ENCODE measurements at places on chromosomes 1 and 21. TPM values are rescaled to one million over a fixed set of nuclear protein-coding genes. Genes with fewer than 3 reads are reported as not detected.

- ATAC-seq: no peak
Observed at GRCh38 chr1:65921446-65921845, 128.8 kb downstream of the PDE4B start.

DNA sequence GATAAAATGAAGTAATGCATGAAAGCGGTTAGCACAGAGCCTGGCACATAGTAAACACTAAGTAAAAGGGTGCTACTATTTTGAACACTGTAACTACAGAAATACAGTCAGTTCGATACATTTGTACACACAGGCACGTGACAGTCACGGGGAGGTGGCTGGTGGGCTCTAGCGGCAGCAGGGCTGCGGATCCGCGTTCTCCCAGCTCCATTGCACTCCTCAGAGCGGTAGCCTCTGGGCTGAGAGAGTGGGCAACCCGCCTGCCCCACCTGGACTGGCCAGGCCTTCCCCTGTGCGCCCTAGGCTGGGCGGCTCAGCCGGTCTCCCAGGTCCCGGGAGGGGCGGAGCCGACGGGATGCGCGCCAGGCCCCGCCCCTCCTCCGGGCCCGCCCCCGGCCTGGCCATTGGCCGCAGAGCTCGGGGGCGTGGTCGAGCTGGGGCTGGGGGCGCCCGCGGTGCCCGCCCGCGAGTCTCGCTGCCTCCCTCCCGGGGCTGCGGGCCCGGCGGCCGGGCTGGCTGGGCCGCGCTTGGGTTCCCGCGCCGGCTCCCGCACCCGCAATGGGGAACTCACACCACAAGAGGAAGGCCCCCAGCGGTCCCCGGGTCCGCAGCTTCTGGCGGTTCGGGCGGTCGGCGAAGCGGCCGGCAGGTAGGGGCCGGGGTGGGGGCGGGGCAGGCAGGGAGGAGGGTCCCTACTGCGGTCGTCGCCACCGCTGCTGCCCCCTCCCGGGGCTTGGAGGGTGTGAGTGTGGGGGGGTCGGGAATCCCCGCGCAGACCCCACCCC lies 51.2 kb upstream of the SYNC start:
- ATAC-seq: peak; percentile 88

- no peak for ATAC-seq
Observed at GRCh38 chr1:204945565-204945977, 74.9 kb downstream of the NFASC start.

GRCh38 chr1:179808503-179808902 lies 65.4 kb downstream of the FAM163A start:
- no peak for ATAC-seq

DNA sequence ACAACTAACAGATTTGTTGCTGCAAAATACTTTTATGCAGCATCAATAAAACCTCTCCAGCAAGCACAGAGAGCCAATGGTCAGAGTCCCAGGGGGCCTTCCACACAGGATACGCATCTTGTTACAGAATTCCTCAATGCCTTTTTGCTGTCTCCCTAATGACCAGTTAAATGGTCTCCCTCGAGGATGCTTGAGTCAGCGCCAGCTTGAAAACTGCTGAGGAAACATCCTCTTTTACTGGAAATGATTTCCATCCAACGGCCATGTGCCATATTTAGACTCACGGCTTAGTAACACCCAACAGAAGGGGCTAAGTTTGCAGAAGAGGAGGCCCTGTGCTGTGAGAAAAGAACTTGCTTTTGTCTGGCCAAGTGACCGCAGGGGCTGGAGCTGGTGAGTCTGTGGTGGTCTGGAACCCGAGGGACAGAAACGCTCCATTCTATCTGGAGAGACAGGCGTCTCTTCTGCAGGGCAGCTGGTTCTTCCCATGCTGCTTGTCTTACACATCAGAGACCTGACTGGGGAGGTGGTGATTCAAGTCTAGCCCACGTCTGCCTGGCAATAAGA lies 496.4 kb downstream of the SETD4 start:
- ATAC-seq: no peak

- ATAC-seq: no peak
Observed at GRCh38 chr1:194103516-194104246, 917.3 kb upstream of the B3GALT2 start.

GRCh38 chr1:231442735-231443134 lies 20.6 kb upstream of the EGLN1 start:
- peak; percentile 48 for ATAC-seq

- no peak for ATAC-seq
Observed at GRCh38 chr1:89938171-89939055, 56.5 kb upstream of the ZNF326 start.

DNA sequence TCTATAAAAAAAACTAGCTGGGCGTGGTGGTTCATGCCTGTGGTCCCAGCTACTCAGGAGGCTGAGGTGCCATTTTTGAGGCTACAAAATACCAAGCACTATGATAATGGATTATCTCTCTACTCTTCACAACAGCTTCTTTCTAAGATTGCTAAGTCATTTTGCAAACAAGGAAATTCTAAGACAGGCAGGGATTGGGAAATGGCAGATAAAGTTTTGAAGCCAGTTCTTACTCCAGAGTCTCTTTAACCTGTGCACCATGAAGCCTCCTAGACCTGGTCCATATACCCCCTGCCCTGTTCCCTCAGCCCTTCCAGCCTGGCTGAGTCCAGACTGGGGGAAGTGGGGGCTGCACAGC lies 39.5 kb upstream of the DMBX1 start:
- ATAC-seq: no peak

GRCh38 chr1:31767225-31767624 lies 3.1 kb upstream of the ADGRB2 start:
- no peak for ATAC-seq

GRCh38 chr1:207298636-207299398 lies 22.7 kb upstream of the CD55 start:
- peak; percentile 25 for ATAC-seq

GRCh38 chr1:54230507-54231339 lies 30.8 kb downstream of the MRPL37 start:
- ATAC-seq: no peak

DNA sequence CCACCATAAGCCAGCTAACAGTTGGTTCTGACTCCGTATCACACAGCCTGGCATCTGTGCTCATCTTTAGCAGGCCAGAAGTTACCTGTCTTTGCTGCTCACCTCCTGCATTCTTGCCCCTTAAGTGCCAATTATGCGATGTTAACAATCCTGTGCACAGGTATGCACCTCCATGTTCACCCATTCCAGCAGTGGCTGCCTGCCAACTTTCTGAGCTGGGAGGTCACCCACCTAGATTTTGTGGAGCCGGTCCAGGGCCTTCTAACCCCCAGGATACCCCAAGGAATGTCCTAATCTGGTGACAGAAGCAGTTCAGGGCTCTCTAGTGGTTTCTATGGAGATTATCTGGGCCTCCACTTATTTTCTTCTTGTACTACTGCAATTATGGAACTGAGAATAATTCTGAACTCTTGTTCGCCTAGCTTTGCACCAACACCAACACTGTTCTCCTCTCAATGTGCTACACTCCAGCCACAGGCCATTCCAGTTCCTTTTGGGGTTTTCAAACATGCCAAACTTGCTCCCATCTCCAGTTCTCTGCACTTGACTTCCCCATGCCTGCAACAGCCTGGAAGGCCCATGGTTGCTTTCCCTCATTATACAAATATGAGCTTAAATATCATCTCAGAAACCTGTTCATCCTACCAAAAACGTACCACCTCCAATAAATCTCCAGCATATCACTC lies 9.0 kb downstream of the BCAR3 start:
- no peak for ATAC-seq

- ATAC-seq: no peak
Observed at GRCh38 chr1:53390261-53390660, 62.4 kb upstream of the LRP8 start.

GRCh38 chr1:168361252-168361651 lies 80.6 kb downstream of the TBX19 start:
- no peak for ATAC-seq

- ATAC-seq: no peak
Observed at GRCh38 chr1:74771913-74772515, 39.1 kb downstream of the TYW3 start.

DNA sequence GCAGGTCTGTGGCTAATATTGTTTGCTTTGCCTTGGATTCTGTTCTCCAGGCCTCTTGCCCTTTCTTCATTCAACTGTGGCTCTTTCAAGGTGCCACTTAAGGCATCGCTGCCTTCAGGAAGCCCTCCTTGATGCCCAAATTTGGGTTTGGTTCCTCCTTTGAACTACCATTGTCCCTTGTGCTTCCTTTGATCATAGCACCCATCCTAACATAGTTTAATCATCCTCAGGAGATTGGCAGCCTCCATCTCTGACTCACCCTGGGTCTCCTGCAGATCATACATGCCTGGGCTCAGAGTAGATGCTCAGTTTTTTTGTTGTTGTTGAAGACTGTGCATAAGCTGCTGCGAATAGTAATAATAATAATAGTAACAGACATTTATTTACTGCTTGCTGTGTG lies 54.4 kb upstream of the ACOT11 start:
- no peak for ATAC-seq

GRCh38 chr1:93625582-93626327 lies 55.9 kb downstream of the BCAR3 start:
- no peak for ATAC-seq

GRCh38 chr1:28860332-28861073 lies 48.5 kb downstream of the OPRD1 start:
- peak; percentile 59 for ATAC-seq

- no peak for ATAC-seq
Observed at GRCh38 chr1:53616927-53617326, 122.0 kb downstream of the GLIS1 start.

GRCh38 chr1:204278251-204278650 lies 64.5 kb upstream of the GOLT1A start:
- no peak for ATAC-seq

DNA sequence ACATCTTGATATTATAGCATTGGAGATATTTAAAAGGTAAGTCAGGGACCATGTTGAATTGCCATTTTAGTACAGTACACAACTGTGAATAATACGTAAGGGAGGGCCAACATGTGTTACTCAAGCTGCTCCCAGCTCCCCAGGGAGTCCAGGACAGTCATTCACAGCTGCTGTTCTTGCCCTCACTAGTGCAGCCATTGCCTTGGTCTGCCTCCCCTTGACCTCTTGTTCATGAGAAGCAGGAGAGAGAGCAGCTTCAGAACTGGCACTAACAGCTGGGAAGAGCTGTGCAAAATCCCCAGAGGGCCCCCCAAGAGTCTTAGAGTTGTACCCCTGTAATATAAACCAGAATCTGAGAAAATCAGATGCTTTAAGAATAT lies 16.4 kb downstream of the TCEANC2 start:
- ATAC-seq: no peak

DNA sequence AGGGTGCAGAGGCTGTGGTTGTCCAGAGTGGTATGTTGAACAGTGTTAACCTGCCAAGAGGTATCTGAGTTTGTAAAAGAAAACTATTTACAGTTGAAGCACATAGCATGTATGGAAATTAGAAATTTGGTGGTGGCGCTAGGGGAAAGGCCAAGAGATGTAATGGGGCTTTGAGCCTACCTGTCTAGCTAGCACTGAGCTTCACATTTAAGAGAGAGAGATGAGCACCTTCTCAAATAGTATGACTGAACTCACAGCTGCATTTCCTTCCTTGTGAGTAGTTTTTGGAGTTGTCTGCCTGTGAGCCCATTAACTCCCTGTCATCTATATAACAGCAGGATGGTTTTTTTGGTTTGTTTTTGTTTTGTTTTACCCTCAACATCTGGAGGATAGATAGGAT lies 4.0 kb downstream of the CLIC4 start:
- no peak for ATAC-seq

DNA sequence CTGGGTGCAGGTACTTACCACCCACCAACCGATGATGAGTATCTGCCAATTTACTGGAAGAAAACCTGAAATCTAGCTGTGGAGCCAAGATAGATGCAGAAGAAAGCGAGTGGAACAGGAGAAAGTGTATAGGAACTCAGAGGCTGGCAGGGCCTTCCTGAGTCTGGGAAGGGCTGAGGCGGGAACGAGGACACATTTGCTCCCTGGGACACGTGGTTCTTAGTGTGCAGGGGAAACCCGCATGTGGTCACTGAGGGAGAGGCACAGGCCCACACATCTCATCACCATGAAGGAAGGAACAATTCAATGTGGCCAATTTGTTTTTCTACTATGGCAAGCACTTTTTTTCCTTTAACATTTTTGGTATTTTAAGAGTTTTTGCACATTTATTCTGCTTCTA lies 8.2 kb downstream of the RYR2 start:
- no peak for ATAC-seq

DNA sequence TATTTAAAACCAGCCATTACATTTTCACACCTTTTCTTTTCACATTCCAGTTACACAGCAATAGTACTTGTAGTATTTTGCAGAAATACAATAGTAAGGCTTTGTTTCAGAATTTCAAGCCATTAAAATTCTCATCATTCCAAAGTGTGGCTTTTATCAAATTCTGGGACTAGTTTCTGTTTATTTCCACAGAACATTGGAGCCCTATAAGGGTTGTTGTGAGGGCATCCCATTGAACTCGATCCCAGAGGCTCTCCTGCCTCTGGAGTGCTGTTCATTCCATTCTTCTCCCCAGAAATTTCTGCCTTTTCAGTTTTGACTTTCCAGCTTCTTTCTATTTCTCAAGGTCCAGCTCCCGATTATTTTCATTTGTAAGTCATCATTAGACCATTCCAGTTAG lies 645.5 kb downstream of the ADGRL2 start:
- no peak for ATAC-seq

DNA sequence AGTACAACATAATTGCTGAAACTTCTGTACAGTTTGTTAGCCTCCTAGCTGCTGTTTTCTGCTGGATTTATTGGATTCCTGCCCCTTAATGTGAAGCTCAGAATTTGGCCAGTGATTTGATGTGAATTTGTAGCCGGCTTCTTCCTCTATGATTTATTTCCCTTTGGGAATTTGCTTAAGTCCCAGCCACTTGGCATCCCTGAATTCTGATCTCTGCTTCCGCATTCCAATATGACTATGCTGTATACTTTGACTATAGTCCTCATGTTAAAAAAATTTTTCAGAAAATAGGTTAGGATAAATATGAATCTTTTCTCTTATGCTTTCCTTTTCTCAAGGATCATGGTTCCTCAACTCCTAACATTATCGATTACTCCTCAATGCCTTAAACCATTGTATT lies 12.4 kb upstream of the LRIF1 start:
- no peak for ATAC-seq

Gene KRTAP12-2
- not detected for total RNA-seq

Gene CA14
- total RNA-seq: 0.28 TPM

Gene LDLRAD2
- total RNA-seq: 0.04 TPM

Gene ZBTB8A
- total RNA-seq: 3.1 TPM

Gene C8A
- not detected for total RNA-seq

Gene LAMC2
- 15.9 TPM for total RNA-seq

Gene ANGEL2
- 16.0 TPM for total RNA-seq

Gene AVPR1B
- total RNA-seq: not detected

Gene UBE2U
- not detected for total RNA-seq

Gene TSPAN1
- 4.7 TPM for total RNA-seq

Gene BGLAP
- total RNA-seq: 0.28 TPM

Gene SH2D5
- 0.64 TPM for total RNA-seq

Gene VWA1
- 29.4 TPM for total RNA-seq

Gene MRPS14
- total RNA-seq: 22.5 TPM
